ENCODE measurements at places on chromosomes 4 and X. TPM values are rescaled to one million over a fixed set of nuclear protein-coding genes. Genes with fewer than 3 reads are reported as not detected.
A peak's percentile ranks its signal among the peaks of the same experiment; 100 is the strongest.

Gene ITIH6
- total RNA-seq: not detected

Gene NLGN4X
- 10.0 TPM for total RNA-seq

Gene LRCH2
- total RNA-seq: 7.9 TPM

Gene MGAT4D
- total RNA-seq: not detected

DNA sequence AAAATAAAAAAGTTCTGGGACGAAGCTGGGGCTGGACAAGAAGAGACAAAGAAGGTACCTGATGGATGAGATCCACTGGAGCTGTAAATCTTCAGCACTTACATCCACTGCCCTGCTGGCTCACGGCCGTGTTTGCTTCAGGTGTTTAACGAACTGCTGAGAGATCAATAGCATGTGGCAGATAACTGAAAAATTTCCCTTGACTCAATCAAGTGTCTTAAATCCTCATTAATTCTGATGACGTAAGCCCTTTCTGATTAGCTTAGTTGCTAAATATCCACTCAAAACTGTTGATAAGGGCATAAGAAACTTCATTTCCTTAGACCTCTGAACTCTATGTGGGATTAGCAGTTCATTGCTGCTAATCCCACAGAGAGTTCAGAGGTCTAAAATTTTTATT is 354.2 kb upstream of the HS3ST1 start:
- DNase-seq: no peak

Gene NCAPG
- 0.31 TPM for total RNA-seq

Gene STK26
- total RNA-seq: 1.1 TPM

DNA sequence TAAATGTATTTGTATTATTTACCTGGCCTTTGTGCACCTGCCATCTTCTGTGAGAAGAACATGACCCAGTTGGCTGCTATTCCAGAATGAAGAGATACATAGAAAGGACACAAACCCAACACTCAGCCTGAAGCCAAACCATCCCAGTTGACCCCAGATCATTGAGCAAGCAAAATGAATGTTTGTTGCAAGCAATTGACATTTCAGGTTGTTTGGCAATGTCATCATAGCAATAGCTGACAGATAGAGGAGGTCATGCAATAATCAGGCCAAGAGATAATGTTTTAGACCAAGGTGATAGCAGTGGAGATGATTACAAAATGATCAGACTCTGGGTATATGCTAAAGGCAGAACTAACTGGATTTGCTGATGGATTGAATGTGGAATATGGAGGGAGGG is 71.2 kb upstream of the TMEM164 start:
- DNase-seq: no peak

- DNase-seq: no peak
Measured at GRCh38 chrX:68631336-68631735, 16.1 kb upstream of the STARD8 start.

- no peak for DNase-seq
Measured at GRCh38 chr4:48639807-48640206, 140.3 kb downstream of the FRYL start.

DNA sequence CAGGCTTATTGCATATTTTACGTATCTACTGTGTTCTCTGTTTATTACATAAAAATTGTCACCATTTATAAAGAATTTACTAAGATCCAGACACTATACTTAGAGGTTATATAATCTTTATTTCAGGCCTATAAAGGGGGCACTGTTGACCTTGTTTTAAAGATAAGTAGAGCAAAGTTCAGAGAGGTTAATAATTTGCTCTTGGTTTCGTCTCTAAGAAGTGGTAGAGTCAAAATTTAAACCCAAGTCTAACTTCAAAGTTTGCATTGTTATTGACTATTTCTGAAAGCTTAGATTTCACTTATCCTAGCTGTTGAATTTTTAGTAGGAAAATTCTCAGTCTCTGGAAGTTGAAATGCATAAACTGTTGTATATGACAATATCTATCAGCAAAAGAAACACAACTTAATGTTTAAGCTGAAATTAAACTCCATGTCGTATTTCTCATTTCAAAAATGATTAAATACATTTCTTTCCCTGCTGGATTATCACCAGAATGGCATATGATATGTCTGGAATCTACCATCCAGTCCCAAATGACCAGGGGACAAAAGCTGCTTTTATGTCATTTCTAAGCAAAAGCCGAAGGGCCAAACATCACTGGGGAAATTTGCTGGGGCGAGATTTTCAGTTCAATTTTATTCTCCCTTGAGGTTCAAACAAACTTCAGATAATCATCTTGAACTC is 138.4 kb downstream of the SLC7A11 start:
- DNase-seq: no peak

- DNase-seq: peak; percentile 89
Measured at GRCh38 chr4:973431-974397, at the start of gene DGKQ. Gene DGKQ (minus strand): TSS chr4:973569. CDS start chr4:973482, 87 bp downstream.

- DNase-seq: no peak
Measured at GRCh38 chr4:175246941-175247340, 328.8 kb downstream of the ADAM29 start.

DNA sequence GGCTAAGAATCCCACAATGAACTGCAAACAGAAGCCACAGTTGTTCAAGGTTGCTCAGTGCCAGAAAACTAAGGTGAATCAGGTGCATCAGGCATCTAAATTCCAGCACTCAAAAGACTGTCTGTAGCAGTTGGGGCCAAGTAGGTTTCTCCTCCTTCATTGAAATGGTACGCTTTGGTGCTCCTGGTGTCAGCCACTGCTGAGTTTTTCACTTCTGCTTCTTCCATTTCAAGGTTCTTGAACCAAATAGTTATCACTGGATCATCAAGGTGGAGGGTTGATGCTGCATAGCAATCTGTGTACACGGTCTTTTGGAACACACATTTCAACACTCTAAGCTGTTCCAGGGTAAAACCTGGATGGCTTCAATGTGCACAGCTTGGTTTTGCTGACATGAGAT is 74.4 kb downstream of the TMA16 start:
- DNase-seq: no peak

DNA sequence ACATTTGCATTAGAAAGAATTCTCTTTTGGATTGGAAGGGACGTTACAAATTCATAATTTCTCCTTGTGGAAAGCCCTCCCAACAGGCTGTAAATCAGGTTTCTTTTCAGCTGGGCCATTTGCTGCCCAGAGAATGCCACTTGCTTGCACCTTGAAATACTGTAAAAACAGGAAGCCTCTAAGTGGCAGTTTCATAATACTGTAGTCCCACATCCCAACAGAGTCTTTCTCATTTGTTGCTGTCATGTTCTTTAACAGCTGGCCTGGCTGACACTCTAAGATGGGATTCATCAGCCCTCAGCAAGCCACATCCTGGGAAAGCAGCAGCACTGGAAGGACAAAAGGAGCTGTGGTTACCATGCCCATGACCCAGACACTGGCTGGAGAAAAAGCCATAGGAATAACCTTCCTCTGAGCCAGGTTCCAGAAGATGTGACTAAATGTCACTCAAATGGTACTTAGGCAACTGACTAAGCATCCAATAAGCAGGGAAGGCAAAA is 221.9 kb upstream of the MBNL3 start:
- no peak for DNase-seq

Gene FRYL
- 43.8 TPM for total RNA-seq

- no peak for DNase-seq
Measured at GRCh38 chrX:124208660-124209059, 123.8 kb upstream of the TEX13D start.

Measured in right cardiac atrium (tissue), 5 donors.